ENCODE measurements at places on chromosomes 1 and 21. TPM values are rescaled to one million over a fixed set of nuclear protein-coding genes. Genes with fewer than 3 reads are reported as not detected.

Gene VN1R5
- polyA plus RNA-seq, result not detected

Gene CEP350
- 2.4 TPM for polyA plus RNA-seq

Gene IL19
- polyA plus RNA-seq, result not detected

Gene SMIM11
- 16.2 TPM for polyA plus RNA-seq

All from stomach (tissue), 19 donors.